Renal pelvis (tissue), 12 donors: ENCODE measurements at places on chromosomes 3 and 15. TPM values are rescaled to one million over a fixed set of nuclear protein-coding genes. Genes with fewer than 3 reads are reported as not detected.
A peak's percentile ranks its signal among the peaks of the same experiment; 100 is the strongest.

Gene CXCR6
- polyA plus RNA-seq: 0.44 TPM

Gene LCMT2
- polyA plus RNA-seq: 12.7 TPM

Gene TIMP4
- 1.1 TPM for polyA plus RNA-seq

Gene NANOGP8
- polyA plus RNA-seq: 0.78 TPM

Gene SLC9C1
- polyA plus RNA-seq: 0.86 TPM

Gene GOLGA8S
- 0.64 TPM for polyA plus RNA-seq

- no peak for DNase-seq
Observed at GRCh38 chr3:30630238-30631030, 24.0 kb downstream of the TGFBR2 start.

Gene RAD18
- polyA plus RNA-seq: 11.6 TPM

DNA sequence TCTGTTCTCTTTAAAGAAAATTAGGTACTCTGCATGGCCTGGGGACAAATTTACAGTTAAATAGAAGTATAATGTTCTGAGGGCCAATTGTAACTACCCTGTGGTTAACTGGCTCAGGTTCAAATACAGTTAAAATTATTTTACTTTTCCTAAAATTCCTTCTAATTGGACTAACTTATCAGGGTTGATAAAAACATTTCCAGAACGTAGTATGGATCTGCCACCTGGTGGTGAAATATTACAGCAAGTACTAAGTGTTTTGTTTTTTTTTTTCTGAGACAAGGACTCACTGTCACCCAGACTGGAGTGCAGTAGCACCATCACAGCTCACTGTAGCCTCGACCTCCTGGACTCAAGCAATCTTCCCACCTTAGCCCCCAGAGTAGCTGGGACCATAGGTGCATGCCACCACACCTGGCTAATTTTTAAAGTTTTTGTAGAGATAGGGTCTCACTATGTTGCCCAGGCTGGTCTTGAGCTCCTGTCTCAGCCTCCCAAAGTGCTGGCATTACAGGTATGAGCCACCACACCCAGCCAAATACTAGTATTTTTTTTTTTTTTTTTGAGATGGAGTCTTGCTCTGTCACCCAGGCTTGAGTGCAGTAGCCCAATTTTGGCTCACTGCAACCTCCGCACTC is 29.2 kb downstream of the NEO1 start:
- peak; percentile 56 for DNase-seq

GRCh38 chr3:179247289-179248015 is 3.5 kb downstream of the KCNMB3 start:
- DNase-seq: no peak

DNA sequence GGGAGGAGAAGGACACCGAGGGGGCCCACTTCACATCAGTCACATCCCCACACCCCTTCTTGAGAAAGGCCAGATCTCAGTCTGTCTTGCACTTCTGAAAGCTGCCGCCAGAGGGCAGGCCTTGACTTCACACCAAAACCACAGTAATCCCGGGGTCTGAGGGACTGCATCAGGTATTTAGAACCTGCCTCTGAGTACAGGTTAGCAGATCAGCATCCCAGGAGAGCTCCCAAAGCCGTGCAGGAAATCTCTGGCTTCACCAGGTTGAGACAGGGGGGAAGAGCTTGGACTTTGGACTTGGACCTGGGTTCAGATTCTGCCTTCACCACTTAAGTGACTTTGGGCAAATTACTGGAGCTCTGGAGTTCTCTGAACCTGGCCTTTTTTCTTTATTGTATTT is 50.3 kb downstream of the LHFPL4 start:
- DNase-seq: peak; percentile 69

GRCh38 chr15:68277131-68277602 is 378 bp upstream of the FEM1B start:
- peak; percentile 72 for DNase-seq

- DNase-seq: no peak
Observed at GRCh38 chr15:63896336-63897115, 62.8 kb upstream of the HERC1 start.

GRCh38 chr15:43930556-43930955 is 103.8 kb downstream of the WDR76 start:
- no peak for DNase-seq

Gene CAND2
- polyA plus RNA-seq: 9.0 TPM

GRCh38 chr3:113265231-113265630 is 53.9 kb downstream of the BOC start:
- DNase-seq: no peak

DNA sequence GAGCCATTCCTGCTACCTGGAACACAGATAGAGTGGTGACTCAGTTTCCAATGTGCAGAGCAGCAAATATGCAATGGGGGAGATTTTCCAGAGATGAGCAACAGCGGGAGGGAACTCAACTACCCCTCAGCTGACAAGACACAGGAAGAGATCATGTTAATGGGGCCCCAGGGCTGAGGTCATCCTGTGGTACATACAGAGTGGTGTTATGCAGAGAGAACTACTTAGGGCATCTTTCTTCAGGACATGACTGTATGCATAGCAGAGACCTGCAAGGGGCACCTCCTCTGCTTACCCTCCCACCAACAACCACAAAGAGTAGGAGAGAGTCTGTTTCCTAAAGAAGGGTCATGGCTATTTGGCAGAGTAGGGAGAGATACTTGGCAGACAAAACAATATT is 6.8 kb upstream of the TBC1D5 start:
- DNase-seq: no peak

GRCh38 chr3:98902351-98902740 is 851 bp upstream of the DCBLD2 start:
- DNase-seq: no peak
